Fibroblast of pulmonary artery (primary cell): ENCODE measurements at places on chromosomes 1 and 21.

DNA sequence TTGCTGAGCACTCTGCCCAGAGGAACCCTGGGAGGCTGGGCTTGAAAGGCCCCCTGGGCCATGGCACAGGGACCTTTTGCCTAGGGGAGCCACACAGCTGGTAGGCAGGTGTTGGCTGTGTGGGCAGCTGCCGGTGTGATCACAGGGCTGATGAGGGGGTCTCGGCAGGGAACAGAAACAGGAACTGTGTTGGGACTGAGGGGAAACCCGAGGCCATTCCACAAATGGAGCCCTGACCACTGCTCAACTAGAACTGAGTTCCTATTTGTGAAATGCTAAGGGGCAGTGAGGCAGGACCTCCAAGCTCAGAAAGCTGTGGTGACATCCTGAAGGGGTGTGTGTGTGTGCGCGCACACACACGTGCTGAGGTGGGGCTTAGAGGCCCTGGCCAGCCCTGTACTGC, 6.4 kb upstream of the THEM5 start:
- no peak for DNase-seq

- DNase-seq: no peak
Measured at GRCh38 chr1:16204634-16205333, 7.7 kb downstream of the ARHGEF19 start.

DNA sequence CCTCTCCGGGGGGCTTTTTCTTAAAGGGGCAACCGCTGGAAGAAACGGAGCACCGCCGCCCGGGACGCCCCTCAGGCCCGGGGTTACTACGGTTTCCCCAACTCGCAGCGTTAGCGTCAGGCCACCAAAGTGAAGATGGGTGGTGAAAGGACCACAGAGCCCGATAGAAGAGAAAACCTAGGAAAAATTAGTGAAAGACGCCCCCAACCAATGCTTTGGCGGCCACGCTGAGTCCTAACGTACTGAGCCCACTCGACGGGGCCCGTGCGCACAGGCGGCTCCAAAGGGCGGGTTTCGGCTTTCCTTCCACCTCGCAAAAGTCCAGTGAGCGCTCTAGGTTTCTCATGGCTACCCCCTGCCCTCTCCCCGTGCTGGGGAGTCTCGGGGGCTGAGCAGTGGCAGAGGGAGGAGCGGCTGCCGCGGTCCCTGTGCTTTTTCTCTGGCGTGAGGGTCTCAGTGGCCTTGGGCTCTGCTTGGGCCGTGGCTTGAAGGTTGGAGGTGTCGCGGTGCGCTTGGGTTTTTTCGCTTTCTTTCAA, 12.2 kb upstream of the SPEN start:
- DNase-seq: no peak

DNA sequence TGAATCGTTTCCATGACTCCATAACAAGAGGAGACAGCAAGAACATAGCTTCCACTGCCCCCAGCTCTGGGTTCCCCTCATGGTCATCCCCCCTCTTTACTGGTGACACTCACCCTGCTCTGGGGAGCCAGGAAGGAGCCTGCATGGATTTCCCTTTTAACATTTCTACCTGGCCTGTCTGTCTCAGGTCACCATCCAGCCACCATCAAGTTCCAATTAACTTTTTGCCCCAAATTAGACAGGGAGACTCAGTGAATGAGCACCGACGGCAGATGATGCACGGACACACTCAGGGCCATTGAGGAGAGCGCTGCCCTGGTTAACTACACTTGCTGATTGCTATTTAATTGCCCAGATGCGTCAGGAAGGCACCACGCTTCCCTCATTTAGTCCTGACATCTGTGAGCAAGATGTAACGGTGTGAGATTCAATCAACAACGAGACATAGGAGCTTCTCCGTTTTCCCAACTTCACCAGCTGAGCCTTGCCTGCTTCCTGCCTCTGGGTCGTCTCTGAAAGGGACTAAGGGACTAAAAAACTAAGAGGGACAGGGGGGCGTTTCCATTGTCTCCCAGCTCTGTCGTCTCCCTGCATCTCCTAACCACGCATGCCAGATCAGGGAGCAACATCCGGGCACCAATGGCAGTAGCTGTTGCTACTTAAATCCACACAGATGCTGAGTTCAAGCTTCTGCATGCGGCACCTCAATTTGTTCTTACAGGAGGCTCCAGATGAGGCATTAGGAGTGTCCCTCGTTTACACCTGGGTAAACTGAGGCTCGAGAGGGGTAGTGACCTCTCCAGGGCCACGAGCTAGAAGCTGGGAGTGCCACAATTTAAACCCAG, 426.7 kb downstream of the NPHP4 start:
- DNase-seq: no peak

- DNase-seq: peak; percentile 4
Measured at GRCh38 chr1:194331758-194332157, 1145.3 kb upstream of the B3GALT2 start.

DNA sequence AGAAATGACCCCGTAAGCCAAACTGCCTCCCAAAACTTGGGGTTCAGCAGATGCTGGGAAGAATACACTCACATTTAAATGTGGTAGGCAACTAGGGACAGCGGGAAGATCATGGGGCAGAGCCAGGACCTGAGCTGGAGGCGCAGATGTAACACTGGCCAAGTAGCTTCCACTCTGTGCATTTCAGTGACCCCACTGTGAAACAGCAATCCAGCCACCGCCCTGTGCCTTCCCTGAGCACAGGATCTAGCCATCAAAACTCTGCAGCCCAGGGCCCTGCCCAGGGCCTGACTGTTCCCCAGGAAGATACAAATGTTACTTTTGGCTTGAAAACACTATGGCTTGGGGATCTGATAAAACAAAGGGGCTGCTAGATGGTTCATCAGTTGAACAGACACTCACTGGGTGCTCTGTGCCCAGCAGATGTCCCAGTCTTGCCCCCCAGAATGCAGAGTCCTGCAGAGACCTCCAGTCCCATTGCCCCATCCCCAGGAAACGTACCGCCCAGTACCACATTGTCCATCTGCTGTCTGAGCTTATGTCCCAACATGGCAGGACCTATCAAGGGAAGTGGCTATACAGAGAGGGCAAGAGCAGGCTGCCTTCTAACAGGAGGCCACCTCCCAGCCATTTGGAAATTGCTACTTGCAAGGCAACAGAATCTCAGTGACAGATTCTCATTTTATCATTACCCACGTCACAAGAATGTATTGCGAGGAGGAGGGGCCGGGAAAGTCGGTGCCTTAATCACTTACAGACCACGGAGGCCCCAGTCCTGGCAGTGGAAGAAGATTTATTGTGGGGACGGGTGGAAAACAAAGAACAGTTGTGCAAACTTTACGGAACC, 124.0 kb downstream of the DMRTB1 start:
- DNase-seq: peak; percentile 47

DNA sequence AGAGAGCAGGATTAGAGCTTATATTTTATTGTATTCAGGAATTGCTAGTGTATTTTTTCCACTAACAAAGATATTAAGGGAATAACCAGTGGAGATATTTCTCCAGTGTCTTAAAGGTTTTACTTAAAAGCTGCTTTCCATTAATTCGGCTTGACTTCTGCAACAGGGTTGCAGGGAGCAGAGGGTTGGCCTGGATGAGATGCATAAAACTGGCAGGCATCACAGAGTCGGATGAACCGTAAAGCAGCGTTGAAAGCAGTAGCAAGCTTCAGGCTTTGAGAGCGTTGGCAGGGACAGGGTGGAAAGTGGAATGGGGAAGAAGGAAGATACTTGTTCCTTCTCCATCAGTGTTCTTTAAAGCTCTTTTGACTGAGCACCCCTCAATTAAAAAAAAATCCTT, 237.2 kb downstream of the LMO4 start:
- no peak for DNase-seq

- DNase-seq: no peak
Measured at GRCh38 chr1:207926984-207927383, 16.1 kb upstream of the CD34 start.

- no peak for DNase-seq
Measured at GRCh38 chr1:60857851-60858250, 224.5 kb upstream of the NFIA start.

DNA sequence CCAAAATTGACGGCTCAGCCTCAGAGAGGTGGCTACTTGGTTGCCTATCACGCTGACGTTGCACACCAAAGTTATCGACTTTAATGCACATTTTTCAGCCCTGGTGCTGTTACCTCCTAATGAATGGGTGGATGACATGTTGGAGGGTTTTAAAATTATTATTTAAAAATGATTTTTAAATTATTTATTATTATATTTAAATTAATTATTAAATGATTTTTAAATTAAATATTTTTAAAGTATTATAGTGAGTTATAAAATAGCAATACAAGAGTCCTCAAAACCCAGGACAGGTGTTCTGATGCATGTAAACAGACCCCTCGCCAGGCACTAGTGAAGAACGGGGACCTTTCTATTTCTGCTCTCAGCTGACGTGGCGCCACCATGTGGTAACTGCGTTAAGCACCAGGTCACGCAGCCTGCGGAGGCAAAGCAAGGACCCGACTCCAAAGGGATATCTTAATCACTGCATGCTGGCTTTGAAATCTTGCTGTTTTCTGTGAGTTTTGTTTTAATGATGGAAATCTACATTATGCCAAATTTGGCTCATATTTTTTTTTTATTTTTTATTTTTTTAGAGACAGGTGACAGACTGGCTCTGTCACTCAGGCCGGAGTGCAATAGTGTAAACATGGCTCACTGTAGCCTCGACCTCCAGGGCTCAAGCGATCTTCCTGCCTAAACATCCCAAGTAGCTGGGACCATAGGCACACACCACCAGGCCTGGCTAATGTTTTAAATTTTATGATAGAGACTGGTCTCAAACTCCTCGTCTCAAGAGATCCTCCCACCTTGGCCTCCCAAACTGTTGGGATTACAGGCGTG, 22.6 kb downstream of the CASP9 start:
- DNase-seq: peak; percentile 61

DNA sequence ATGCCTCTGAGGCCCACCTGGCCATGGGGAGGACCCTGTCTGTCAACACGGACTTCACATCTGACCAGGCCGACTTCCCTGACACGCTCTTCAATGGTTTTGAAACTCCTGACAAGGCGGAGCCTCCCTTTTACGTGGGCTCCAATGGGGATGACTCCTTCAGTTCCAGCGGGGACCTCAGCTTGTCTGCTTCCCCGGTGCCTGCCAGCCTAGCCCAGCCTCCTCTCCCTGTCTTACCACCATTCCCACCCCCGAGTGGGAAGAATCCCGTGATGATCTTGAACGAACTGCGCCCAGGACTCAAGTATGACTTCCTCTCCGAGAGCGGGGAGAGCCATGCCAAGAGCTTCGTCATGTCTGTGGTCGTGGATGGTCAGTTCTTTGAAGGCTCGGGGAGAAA, 101.8 kb downstream of the ADARB1 start:
- DNase-seq: no peak

- peak; percentile 17 for DNase-seq
Measured at GRCh38 chr1:158818975-158819431, 12.1 kb upstream of the MNDA start.

- no peak for DNase-seq
Measured at GRCh38 chr1:59139396-59139795, 157.5 kb upstream of the FGGY start.

DNA sequence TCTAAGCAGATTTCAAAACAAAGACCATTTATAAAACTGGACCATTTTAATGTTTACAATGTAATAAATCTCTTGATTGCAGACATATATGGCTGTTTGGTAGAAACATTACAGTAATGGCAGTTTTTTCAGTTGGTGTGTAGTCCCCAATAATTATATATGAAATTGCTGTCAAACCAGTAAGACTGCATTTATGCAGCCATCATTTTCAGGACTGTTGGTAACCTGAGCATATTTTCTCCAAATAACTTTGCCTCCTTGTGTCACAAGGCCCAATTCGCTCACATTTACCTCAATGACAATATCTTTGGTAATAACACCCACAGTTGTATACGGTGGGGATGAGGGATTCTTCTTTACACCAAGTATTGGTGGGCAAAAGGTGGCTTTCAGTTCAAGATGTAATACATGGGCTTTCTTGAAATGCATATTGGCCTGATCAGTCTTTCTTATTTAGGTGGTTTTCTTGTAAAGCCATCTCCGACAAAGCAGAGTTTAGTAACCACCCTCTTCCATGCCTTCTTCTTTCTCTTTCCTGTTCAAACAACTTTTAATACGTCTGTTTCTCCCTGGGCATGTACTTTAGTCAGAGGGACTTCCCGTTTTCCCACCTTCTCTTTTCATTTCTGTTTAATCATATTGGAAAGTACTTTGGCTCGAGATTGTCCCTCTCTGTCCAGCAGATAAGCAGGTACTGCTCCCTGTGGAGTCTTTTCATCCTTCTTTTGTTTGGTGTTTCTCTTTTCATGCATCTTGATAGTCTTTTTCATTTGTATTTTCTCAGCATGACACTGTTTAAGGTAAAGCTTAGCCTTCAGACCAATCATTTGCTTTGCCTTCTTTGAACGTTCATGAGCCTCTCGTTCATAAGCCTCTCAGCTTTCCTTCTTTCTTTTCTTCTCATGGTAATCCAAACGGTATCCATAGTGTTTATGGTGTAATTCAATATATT, 30.4 kb downstream of the ATP2B4 start:
- DNase-seq: no peak

- no peak for DNase-seq
Measured at GRCh38 chr21:42747276-42747701, 93.9 kb downstream of the PDE9A start.

GRCh38 chr1:18341291-18342069, 139.2 kb upstream of the KLHDC7A start:
- DNase-seq: no peak

- DNase-seq: no peak
Measured at GRCh38 chr1:113987259-113987658, 8.0 kb downstream of the OLFML3 start.

DNA sequence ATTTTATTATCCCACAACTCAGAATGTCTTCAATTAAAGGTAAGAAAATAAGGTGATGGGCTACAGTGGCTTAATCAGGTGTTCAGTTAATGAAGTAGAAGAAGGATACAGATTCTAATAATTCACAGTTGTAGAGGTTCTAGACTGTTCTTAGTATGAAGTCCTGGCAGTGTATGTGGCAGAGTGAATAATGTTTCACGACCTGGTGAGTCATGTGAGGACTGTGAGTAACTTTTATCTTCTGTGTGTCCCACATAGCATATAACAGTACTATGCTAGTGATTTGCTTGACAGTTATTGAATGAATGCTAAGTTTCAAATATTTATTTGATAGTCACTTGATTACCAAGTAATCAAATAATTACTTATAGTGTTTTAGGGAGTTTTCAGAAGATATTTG, 20.0 kb downstream of the SLC16A4 start:
- DNase-seq: peak; percentile 62

DNA sequence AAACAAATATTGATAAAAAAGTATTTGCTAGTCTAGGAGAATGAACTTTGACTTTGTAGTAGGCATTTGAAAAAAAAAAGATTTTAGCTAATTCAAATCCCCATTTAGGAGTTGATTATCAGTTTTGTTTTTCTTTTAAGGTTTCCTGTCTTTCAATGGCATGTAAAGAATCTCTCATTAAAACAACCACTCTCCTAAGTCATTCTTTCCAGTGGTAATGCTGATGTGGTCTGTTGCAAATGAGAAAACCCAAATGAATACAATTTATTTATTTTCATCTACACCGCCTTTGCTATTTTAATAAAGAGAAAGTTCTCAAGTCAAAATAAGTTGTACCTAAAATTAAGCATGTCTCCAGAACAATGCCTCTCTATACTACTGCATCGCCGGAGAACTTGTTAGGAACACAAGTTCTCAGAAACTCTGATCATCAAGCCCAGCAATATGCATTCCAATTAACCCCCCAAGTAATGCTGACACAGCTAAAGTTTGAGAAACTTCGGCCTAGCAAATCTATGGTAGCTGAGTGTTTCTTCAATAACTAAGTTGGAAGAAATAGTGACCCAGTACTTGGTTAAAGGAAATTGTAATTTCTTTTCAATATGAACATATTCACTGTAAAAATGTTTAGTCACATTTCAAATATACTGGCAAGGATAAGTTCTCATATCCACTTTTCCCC, 255.1 kb downstream of the PTPRC start:
- no peak for DNase-seq

- no peak for DNase-seq
Measured at GRCh38 chr1:244067893-244068292, 16.8 kb downstream of the ZBTB18 start.
